Thoracic aorta (tissue), 2 donors: ENCODE measurements at places on chromosomes 4 and X. TPM values are rescaled to one million over a fixed set of nuclear protein-coding genes. Genes with fewer than 3 reads are reported as not detected.

GASK1B gene
- 147 TPM for total RNA-seq

IDS gene
- 210 TPM for total RNA-seq

CWH43 gene
- total RNA-seq = not detected

USP11 gene
- total RNA-seq = 50.8 TPM

NFKB1 gene
- 42.2 TPM for total RNA-seq

PDCL2 gene
- not detected for total RNA-seq

KLHL8 gene
- total RNA-seq = 12.2 TPM

MAGEA9B gene
- total RNA-seq = not detected

CENPVL2 gene
- total RNA-seq = not detected

SLC10A4 gene
- 0.42 TPM for total RNA-seq

GAGE12G gene
- not detected for total RNA-seq

ALPK1 gene
- 20.0 TPM for total RNA-seq

MAGED1 gene
- total RNA-seq = 51.6 TPM

CXorf49 gene
- not detected for total RNA-seq

CDKL2 gene
- 3.1 TPM for total RNA-seq
